Esophagus muscularis mucosa (tissue), 4 donors: ENCODE measurements at places on chromosomes 7 and 10. TPM values are rescaled to one million over a fixed set of nuclear protein-coding genes. Genes with fewer than 3 reads are reported as not detected.

GRCh38 chr7:158650821-158651225 is 53.8 kb downstream of the NCAPG2 start:
- H3K36me3 ChIP-seq, result peaks cover 5% of the 10 kb centered on the region
- no peaks in the 10 kb centered on the region for H3K27me3 ChIP-seq
- DNase-seq, result no peak
- no peak overlapping the region for H3K27ac ChIP-seq
- H3K4me1 ChIP-seq, result no peaks in the 10 kb centered on the region

DNA sequence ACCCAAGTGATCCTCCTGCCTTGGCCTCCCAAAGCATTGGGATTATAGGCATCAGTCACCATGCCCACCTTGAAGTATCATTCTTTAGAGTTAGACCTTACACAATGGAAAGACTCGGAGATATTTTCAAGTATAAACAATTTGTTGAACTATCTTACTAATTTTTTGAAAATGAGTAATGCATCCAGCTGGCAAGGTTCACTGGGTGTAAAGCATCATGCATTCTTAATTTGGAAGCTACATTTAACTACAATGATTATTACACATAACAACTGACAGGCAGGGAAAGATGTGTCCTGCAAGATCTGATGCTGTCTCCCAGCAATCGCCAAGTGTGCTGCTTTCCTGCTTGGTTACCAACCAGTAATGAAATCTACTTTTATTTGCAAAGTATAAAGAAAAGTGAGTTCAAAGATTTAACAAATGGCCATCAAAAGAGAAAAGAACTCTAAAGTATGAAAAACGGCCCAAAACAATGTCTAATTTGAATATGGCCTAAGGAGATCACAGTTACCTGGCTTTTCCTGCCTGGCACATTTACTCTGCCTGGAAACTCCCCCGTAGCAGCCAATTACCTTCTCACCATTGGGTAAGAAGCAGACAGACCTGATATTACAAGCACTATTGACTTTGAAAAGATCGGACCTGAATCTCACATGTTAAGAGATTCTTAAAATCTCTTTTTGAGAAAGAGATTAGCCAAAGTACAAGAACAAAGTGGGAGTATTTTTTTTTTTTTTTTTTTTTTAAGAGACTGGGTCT is 59.3 kb upstream of the NMT2 start:
- no peak overlapping the region for H3K27ac ChIP-seq
- H3K4me3 ChIP-seq, result no peak overlapping the region
- H3K4me1 ChIP-seq, result no peaks in the 10 kb centered on the region

GRCh38 chr7:55481155-55481554 is 91.1 kb downstream of the VOPP1 start:
- H3K4me3 ChIP-seq, result no peak overlapping the region
- H3K27ac ChIP-seq, result no peak overlapping the region
- H3K36me3 ChIP-seq, result no peaks in the 10 kb centered on the region
- DNase-seq, result no peak
- H3K4me1 ChIP-seq, result no peaks in the 10 kb centered on the region

DNA sequence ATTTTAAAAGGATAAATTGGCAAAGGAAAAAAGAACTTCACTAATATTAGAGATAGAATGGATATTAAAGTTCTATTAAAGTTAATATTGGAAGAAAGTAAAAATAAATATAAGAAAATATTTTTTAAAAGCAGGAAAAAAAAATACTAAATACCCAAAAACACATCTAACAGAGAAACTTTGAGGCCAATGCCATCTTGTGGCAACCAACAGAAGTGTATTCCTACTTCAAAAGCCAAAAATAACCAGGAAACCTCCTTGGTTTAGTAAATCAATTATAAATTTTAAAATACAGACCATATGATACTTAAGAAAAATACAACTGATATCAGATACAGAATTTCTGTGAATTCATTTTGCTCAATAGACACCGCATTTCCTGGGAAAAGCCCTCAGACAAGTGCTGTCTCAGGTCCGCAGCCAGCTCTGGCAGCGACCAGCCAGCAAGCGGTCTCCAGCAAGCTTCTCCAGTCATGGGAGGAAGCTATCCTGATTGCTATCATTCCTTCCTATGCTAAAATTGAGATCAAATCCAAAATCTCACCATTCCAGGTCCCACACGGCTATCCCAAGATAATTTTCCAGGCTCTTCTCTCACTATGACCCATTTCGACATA is 65.3 kb downstream of the LMBR1 start:
- DNase-seq, result no peak
- no peaks in the 10 kb centered on the region for H3K4me1 ChIP-seq
- H3K36me3 ChIP-seq, result peaks cover 8% of the 10 kb centered on the region
- no peak overlapping the region for H3K27ac ChIP-seq
- H3K4me3 ChIP-seq, result no peak overlapping the region

DNA sequence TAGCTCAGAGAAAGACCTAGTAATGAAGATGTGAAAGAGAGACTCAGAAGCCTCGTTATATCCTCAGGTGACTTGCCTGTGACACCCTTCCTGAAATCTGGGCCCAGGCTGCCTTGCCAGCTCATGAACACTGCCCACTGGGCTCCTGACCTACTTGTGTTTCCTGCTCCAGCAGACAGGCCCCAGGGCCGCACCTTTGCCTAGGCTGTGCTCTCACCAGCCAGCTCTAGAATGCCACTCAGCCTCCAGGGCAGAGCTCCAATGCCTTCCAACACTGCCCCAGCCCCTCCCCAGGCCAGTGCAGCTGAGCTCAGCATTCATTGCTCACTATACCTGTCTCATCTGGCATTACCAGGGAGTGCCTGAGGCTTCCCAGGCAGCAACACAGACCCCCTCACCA is 94.3 kb downstream of the DLG5 start:
- H3K4me1 ChIP-seq, result peaks cover 16% of the 10 kb centered on the region
- DNase-seq, result no peak

DNA sequence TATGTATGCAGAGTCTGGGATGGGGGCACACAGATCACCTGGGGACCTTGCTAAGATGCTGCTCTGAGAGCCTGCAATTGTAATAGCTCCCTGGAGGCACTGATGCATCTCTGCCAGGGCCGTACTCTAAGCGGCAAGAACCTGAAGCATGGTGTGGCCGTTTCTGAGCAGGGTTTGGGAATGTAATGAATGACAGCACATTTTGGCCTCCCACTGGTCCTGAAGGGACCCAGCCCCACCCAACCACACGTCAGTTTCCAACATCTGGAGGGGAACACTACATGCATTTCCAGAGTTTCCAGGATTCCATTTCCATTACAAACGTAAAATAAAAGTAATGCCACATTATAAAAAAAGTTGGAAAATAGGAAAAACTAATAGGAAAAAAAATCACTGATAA is 14.0 kb downstream of the ZCCHC24 start:
- H3K36me3 ChIP-seq, result peaks cover 52% of the 10 kb centered on the region
- peak overlapping the region; percentile 97 for H3K27ac ChIP-seq
- peaks cover 68% of the 10 kb centered on the region for H3K4me1 ChIP-seq

GRCh38 chr10:35353395-35353794 is 17.1 kb downstream of the CCNY start:
- H3K4me3 ChIP-seq, result no peak overlapping the region
- no peaks in the 10 kb centered on the region for H3K27me3 ChIP-seq
- no peak for DNase-seq
- no peak overlapping the region for H3K27ac ChIP-seq

- no peaks in the 10 kb centered on the region for H3K36me3 ChIP-seq
- no peak for DNase-seq
- no peaks in the 10 kb centered on the region for H3K27me3 ChIP-seq
- H3K27ac ChIP-seq, result peak overlapping the region; percentile 81
- H3K4me3 ChIP-seq, result peak overlapping the region; percentile 22
Observed at GRCh38 chr10:92284112-92284704, 6.7 kb downstream of the CPEB3 start.

DNA sequence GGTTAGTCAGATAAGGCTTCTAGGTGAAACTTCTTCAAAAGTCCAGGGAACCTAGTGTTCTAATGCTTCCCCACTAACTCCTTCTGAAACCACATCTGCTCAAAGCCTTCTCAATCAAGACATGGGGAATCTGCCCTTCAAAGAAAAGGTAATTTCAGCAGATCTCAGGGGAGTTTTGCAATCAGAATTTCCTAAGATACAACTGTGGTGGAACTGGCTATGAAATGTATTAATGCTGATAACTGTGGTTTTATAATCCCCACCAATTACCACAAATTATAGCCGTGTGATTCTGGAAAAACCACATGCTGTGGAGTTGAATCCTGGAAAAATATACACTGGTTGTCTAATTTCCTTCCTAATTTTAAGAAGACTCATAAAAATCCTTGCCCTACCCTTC is 233.8 kb downstream of the SORCS1 start:
- no peak overlapping the region for H3K4me3 ChIP-seq
- no peak overlapping the region for H3K27ac ChIP-seq
- H3K4me1 ChIP-seq, result no peaks in the 10 kb centered on the region
- H3K27me3 ChIP-seq, result no peaks in the 10 kb centered on the region
- no peak for DNase-seq

- no peak overlapping the region for H3K4me3 ChIP-seq
- H3K27ac ChIP-seq, result no peak overlapping the region
- H3K27me3 ChIP-seq, result no peaks in the 10 kb centered on the region
- no peaks in the 10 kb centered on the region for H3K4me1 ChIP-seq
- H3K36me3 ChIP-seq, result no peaks in the 10 kb centered on the region
- DNase-seq, result no peak
Observed at GRCh38 chr7:132545756-132546155, 30.5 kb downstream of the PLXNA4 start.

- no peak for DNase-seq
- no peaks in the 10 kb centered on the region for H3K27me3 ChIP-seq
- H3K4me3 ChIP-seq, result no peak overlapping the region
- peaks cover 38% of the 10 kb centered on the region for H3K4me1 ChIP-seq
Observed at GRCh38 chr7:44066494-44067063, 1.2 kb upstream of the PGAM2 start.

- H3K36me3 ChIP-seq, result peaks cover 52% of the 10 kb centered on the region
- H3K4me1 ChIP-seq, result peaks cover 82% of the 10 kb centered on the region
- H3K27me3 ChIP-seq, result no peaks in the 10 kb centered on the region
- peak overlapping the region; percentile 48 for H3K4me3 ChIP-seq
- H3K27ac ChIP-seq, result peak overlapping the region; percentile 92
Observed at GRCh38 chr7:875476-876076, 778 bp upstream of the GET4 start.

DNA sequence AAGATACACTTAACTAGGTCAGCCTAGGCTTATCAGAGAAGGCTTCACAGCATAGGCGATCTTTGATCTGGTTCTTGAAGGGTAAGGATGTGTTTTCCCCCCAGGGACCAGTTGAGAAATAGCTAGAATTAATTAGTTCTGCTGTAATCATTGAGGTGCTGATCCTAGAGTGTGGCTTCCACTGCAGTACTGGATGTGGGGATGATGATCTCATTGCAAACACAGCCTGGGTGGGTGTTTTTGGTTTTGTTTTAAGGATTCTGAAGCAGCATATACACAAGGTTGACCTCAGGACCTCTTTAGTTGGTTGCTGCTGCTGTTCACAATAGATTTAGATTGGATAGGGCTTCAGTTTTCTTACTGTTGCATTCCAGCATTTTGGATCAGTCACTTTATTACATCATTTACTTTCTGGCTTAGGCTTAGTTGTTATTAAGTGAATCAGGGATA is 159.7 kb downstream of the AUTS2 start:
- H3K36me3 ChIP-seq, result no peaks in the 10 kb centered on the region
- H3K27me3 ChIP-seq, result no peaks in the 10 kb centered on the region
- DNase-seq, result no peak
- no peak overlapping the region for H3K27ac ChIP-seq

- H3K4me3 ChIP-seq, result no peak overlapping the region
- peak; percentile 70 for DNase-seq
- no peaks in the 10 kb centered on the region for H3K4me1 ChIP-seq
- no peaks in the 10 kb centered on the region for H3K36me3 ChIP-seq
- H3K27me3 ChIP-seq, result no peaks in the 10 kb centered on the region
Observed at GRCh38 chr7:156015237-156016020, 203.2 kb upstream of the SHH start.

DNA sequence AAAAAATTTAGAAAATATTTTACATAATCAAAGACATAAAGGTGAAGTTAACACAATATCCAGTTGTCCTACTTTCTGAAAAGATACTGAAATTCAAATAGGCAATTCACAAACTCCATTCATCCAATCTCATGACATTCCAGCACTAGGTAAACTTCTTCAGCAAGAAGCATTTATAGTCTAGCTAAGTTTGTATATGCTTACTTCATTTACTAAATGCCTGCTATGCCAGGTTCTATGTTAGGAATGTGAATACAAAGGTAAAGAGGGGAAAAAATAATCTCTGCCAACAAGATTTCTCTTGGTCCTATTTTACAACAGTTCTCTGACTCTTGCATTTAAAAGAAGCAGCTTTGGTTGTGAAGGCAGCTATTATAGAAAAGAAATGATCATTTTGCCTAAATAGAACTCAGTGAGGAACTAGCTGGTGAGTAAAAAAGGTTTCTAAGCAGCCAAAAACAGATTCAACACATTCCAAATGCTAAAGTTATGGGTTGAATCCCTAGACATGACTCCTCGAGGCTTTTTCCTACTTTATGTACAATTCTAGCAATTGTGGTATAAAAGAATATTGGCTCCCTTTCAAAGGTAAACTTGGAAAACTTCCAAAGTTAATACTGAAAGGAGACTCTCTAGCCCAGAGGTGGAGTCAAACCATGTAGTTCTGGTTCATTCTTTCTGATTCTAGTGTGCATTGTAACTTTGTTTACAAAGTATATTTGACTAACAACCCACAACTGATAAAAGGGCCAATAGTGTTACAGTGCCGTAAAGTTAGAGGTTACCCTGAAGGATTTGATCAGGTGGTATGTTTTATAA is 30.9 kb upstream of the KLHL7 start:
- peaks cover 16% of the 10 kb centered on the region for H3K4me1 ChIP-seq
- H3K27ac ChIP-seq, result no peak overlapping the region
- no peaks in the 10 kb centered on the region for H3K27me3 ChIP-seq

Gene CDNF
- total RNA-seq, result 0.45 TPM

Gene HOXA2
- 3.5 TPM for total RNA-seq

Gene MAGI2
- 14.4 TPM for total RNA-seq

Gene RBM20
- total RNA-seq, result 6.2 TPM

Gene MEIG1
- not detected for total RNA-seq

Gene CFAP69
- total RNA-seq, result 7.1 TPM

Gene RET
- total RNA-seq, result 1.7 TPM

Gene SLC29A3
- 4.2 TPM for total RNA-seq

Gene SYT15B
- total RNA-seq, result 2.5 TPM

Gene FAM25A
- total RNA-seq, result not detected

Gene CTAGE8
- not detected for total RNA-seq

Gene CRHR2
- total RNA-seq, result 0.13 TPM
